ENCODE measurements at places on chromosomes 2 and 18.

DNA sequence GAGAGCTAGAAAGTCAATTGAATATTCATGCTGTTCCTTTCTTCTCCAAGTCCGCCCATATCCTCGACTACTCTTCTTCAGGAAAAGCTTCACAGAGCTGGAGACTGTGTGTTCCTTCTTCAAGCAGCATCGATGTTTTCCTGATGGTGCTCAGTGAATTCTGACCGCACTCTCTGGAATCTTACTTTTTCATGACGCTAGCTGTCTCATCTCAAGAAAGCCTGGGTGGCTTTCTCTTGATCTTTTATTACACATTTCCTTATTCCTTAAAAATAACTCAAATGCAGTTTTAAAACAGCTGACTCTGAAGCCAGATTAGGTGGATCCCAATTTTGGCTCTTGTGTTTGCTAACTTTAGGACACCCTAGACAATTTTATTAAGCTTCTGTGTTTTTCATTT, 1245.1 kb upstream of the LRRTM1 start:
- no peak for DNase-seq

DNA sequence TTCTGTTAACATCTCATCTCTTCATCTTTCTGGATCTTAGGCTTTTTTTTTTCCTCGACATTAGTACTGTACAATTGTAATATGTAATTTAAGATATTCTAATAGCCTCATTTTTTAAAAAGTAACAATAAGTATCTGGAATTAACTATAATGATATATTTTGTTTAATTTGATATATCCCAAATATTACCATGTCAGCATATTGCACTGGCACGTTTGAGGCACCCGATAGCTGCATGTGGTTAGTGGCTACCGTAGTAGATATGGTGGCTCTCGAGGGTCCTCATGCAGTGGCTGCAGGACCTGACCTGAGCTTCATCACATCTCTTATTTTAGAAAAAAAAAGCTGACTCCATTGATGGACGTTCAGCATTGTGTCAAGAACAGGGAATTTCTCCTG, 371.9 kb downstream of the DPP10 start:
- no peak for DNase-seq

GRCh38 chr2:231676243-231676642, 32.1 kb upstream of the PTMA start:
- DNase-seq, result no peak

GRCh38 chr2:159226059-159226461, 60.4 kb downstream of the WDSUB1 start:
- DNase-seq, result peak; percentile 59

DNA sequence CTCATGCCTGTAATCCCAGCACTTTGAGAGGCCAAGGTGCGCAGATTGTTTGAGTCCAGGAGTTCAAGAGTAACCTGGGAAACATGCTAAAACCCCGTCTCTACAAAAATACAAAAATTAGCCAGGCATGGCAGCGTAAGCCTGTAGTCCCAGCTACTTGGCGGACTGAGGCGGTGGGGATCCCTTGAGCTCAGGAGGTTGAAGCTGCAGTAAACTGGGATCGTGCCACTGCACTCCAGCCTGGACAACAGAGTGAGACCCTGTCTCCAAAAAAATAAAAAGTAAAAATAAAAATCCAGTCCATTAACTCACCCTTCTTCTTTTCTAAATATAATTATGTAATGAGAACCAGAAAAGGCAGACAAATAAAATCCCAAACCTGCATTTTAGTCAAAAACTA, 8.2 kb downstream of the BAZ2B start:
- DNase-seq, result no peak

DNA sequence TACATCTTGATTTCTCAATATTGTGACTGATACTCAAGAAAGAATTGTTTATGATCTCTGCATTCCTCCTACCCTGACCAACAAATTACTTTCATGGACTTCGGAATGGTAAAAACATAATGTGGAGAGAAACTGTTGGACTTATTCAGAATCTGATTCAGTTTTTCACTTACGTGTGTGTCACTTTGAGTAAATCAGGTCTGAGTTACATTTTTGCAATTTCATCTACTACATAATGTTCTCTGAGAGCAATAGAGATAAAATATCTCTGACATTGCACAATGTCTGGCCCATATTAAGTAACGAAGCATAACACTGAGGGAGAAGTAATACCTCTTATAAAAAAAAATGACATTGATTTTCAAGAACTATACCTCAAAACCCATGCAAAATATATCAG, 1337.9 kb upstream of the CHAC2 start:
- no peak for DNase-seq

- no peak for DNase-seq
These were observed 35.5 kb downstream of the EML6 start for GRCh38 chr2:54758951-54759350.

GRCh38 chr18:3723554-3723953, 273.6 kb downstream of the TGIF1 start:
- DNase-seq, result no peak

GRCh38 chr18:4134700-4135099, 320.4 kb downstream of the DLGAP1 start:
- DNase-seq, result no peak

GRCh38 chr2:143697744-143698143, 568.5 kb downstream of the ARHGAP15 start:
- no peak for DNase-seq

- DNase-seq, result no peak
These were observed 103.6 kb downstream of the LRRTM4 start for GRCh38 chr2:77418537-77418936.

- DNase-seq, result no peak
These were observed 75.1 kb upstream of the TWIST2 start for GRCh38 chr2:238772635-238773297.

- DNase-seq, result no peak
These were observed 3.7 kb downstream of the NMUR1 start for GRCh38 chr2:231526341-231527090.

- DNase-seq, result no peak
These were observed 108.6 kb upstream of the GPC1 start for GRCh38 chr2:240326886-240327285.

DNA sequence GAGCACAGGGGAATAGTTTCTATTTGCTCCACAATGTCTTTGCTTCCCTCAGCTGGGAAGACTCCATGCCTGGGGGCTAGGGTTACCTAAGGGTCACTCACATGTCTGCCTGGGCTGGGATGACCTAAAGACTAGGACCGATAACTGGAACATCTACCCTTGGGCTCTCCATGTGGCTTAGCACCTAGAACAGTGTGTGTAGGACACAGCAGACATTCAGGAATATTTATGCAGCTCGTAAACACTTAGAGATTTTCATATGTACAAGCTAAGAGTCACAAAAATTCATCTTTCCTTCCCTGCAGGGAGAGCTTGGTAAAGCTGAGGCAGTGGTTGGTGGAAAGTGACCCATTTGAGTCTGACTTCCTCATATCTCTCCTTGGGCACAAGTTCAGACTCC, 55.8 kb downstream of the FBLN7 start:
- DNase-seq, result no peak

- no peak for DNase-seq
These were observed 881.8 kb upstream of the ID2 start for GRCh38 chr2:7800031-7800430.

- DNase-seq, result peak; percentile 25
These were observed 183.7 kb downstream of the NRP2 start for GRCh38 chr2:205865905-205866441.

DNA sequence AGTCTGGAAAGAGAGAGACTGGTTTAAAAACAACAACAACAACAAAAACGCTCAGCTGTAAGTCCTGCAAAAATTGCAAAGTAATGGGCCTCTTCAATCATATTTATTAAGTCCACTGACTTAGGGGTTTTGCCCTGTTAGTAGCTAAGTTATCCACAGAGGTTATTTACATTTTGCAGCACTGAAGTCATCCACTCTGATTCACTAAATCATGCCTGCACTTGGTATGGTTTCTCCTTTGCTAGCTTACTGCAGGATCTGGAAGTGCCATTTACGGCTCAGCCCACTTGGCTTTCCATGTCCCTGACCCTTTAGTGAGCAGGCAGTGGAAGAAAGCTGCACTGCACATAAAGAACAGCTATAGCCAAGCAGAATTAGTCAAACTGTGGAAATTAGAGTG, 484.4 kb downstream of the NRXN1 start:
- DNase-seq, result no peak

GRCh38 chr2:239955087-239955988, 69.8 kb downstream of the NDUFA10 start:
- DNase-seq, result no peak

GRCh38 chr2:73291093-73291460, 2.3 kb downstream of the EGR4 start:
- DNase-seq, result peak; percentile 88

- DNase-seq, result no peak
These were observed 194.7 kb upstream of the HS6ST1 start for GRCh38 chr2:128513116-128513960.

DNA sequence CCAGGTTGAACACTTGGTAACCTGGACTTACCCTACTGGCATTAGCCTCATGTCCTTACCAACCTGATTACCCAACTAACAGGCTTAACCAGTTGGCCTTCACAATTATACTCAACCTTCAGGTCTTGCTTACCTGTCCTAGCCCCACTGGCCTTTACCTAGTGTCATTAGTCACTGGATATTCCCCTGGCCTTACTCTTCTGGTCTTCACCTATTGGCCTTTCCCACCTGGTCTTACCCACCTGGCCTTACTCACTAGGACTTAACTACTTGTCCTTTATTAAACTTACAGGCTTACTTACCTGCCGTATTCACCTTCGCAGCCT, 131.1 kb upstream of the ZSWIM2 start:
- no peak for DNase-seq

- DNase-seq, result no peak
These were observed 29.7 kb downstream of the MEP1B start for GRCh38 chr18:32219431-32220018.

GRCh38 chr2:1754046-1754445, 9.7 kb upstream of the PXDN start:
- DNase-seq, result no peak

DNA sequence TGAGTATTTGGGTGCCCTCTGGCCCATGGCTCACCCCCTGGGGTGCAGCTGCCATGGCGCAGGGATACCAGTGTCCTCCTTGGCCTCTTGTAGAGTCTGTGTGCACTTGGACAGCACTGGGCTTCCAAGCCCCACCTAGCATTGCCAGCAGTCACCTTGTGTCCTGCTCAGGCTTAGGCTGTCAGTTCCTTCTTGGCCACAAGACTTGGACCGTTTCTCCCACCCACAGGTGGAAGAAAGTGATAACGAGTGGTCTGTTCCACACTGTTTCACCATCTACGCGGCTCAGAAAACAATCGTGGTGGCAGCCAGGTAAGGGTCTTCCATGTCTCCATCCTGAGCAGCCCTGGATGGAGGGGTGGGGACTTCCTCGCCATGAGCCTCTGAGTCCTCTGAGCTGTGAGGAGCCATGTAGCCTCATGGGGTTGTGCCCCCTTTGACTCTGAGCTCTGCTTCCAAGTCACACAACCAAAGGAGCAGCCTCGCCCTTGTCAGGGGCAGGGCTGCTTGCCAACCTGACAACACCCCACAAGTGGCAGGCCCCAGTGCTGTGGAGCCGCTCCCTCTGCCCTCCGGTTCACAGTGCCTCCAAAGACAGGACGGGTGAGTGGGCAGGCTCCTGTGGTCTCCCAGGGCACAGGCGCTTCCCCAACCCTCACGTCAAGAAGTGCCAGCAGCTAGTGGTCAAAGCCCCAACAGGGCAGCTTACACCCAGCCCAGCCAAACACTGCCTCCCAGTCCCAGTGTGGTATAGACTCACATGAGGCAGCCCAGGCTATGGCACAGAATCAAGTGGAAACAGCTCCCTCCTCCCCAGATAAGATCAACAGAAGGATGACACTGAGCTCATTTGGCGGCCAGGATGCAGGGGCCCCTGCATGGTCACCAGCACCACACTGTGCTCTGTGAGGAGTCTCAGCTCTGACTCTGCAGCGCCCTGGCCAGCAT, 18.4 kb downstream of the STK25 start:
- DNase-seq, result no peak

GRCh38 chr2:28997847-28998735, 17.0 kb downstream of the TOGARAM2 start:
- DNase-seq, result no peak

GRCh38 chr2:77520641-77521547, 1.3 kb downstream of the LRRTM4 start:
- DNase-seq, result no peak

- no peak for DNase-seq
These were observed 29.9 kb downstream of the SESTD1 start for GRCh38 chr2:179234658-179235240.

DNA sequence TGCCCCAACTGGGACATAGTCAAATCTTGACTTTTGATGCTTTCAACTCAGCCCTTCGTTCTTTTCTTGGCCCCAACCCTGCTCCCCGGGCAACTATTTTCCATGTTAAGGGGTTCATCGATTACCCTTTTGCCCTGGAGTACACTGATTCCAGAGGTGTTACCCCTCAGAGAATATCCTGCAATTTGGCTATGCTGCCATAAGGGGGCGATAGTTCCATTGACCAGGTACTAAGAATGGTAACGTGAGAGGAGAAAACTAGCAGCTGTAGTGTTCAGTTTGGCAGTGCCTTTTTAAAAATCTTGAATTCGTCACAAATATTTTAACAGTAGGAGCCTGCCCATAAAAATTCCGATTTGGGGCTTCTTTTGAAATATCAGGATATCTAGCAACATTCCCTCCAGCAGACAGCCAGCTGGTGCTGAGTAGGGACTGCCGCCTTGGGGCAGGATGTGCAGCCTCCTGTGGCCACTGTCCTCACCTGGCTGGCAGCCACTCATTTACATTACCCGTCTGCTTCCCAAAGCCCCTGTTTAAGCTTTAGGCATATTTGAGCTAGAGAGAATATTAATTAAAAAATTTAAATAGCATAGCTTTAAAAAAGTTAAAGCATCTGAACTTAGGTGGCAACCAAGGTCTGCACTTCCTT, 146.3 kb upstream of the SKOR2 start:
- DNase-seq, result no peak

GRCh38 chr2:8421658-8422449, 260.0 kb upstream of the ID2 start:
- no peak for DNase-seq

DNA sequence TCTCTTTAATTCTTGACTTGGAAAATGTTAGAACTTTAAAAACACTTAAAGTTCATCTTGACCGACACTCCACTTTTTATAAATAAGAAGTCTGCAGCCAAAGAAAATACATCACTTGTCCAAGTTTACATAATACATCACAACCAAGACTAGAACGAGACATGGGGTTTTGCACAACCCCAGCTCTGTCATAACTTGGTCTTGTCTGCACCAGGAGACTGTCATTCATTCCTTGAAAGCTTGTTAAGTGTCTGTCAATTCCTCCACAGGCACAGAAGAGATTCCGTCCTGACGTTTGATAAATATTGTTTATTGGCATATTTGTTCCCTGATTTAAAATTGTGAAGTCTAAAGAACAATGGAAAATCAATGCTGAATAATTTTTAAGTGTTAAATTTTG, 139.5 kb upstream of the SETBP1 start:
- no peak for DNase-seq

GRCh38 chr18:35201256-35201931, 39.4 kb upstream of the ZNF397 start:
- no peak for DNase-seq

DNA sequence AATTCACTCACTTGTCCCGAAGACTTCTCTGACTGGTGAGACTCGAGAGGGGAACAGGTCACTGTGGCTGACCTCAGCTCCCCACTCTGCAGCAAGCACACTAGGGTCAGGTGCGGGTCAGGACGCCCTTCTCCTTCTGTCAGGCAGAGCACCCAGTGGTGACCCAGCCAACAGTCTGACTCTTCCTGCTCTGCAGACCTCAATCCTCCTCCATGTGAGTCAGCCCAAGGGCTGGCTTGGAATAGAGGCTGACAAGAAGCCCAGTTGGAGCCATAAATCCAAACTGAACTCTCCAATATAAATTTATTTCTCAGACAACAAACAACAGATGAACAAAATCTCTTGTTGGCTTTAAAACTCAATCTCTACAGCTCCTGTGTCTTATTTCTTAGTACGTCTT, 253.1 kb downstream of the SH3BP4 start:
- no peak for DNase-seq
